ENCODE measurements at places on chromosomes 11 and 22.

- no peak for DNase-seq
Observed at GRCh38 chr11:85685125-85685819, 723 bp downstream of the CCDC89 start.

DNA sequence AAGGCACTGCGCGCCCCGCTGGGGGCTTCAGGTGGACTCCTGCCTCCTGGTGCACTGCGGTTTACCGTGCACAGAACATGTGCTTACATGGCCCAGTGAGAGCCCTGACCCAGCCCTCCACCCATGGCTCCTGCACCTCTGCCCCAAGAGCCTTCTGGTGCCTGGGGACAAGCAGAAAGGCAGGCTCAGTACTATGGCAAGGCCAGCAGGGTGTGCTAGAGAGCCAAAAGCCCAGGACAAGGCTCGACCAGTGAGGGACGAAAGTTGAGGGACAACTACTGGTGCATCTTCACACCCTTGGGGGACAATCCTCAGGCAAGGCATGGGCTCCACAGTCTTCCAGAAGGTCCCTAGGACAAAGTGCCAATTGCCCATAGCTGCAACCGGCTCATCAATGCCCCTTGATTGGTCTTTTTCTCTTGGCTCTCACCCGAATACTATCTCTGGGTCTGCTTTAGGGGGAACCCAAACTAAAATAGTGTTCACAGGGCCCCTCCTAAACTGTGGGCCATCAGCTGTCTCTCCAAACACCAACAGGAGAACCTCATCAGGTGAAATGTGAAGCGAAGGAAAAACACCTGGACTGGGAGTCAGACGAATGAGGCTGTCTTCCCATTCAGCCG, 13.5 kb downstream of the PGA5 start:
- peak; percentile 73 for DNase-seq

DNA sequence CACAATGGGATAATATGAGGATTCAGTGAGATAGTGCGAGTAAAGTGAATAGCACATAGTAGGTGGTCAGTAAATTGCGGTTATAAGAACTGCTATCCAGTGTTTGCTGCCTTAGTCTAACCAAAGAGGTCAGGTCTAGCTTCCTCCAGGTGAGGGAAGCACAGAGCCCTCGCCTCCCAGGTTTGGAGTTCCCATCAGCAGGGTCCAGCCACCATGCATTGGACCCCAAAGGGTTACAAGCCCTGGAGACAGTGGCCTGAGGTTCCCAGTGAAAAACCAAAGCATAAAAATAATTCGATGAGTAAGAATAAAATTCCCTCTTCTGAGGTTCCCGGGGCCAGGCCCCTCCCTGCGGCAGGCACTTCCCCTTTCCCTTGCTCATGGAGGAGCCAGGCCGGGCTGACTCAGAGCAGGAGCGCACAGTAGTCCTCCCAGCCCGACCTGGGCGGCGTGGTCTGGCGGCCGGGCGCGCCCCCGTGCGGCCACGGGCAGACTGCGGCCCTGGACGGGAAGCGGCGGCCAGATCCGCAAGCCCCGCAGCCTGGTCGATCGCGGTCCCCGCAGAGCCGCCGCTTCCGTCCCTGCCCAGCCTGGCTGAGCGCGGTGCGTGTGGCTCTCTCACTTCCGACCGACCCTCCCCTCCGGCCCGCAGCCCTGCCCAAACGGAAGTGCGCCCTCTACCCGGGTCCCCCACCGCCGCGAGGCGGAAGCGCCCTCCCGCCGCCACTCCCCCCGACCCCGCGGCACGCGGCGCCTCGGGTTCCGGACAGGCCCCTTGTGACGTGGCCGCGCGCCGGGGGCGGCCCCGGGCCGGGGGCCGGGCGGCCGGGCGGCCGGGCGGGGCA, at the start of gene SLC39A13:
Gene SLC39A13, plus strand, starts transcription at position 845 of the 845 bp plus-strand sequence. CDS start 1,505 bp downstream, outside the sequence.
- DNase-seq = peak; percentile 89

DNA sequence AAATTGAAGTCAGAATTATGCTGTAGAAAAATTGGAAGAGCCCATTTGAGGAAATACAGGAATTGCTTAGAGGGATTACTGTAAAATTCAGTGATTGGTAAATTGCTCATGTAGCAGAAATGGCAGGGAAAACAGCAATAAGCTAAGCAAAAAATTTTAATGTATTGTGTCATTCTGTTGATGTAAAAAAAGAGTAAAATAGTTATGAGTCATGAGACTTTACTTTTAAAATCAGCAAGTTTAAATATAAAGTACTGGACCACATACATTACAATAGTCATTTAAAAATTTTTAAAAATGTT, 10.4 kb downstream of the PDHX start:
- DNase-seq = no peak

DNA sequence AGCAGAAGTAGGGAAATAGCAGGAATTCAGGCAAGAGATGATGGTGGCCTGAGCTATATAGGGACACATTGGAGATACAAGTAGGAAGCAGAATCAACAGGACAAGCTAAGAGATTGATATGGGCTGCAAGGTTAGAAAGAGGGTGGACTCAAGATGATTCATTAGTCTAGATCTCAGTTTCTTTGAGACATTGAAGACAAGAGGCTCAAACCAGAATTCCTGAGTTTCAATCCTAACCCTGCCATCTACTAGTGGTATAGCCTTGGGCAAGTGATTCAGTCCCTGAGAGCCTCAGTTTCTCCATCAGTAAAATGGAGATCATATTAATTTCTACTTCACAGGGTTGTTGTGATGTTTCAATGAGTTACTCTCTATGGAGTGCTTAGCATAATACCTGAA, 53.1 kb upstream of the NAV2 start:
- DNase-seq = no peak

GRCh38 chr22:43167001-43167589, 15.7 kb downstream of the TSPO start:
- no peak for DNase-seq

DNA sequence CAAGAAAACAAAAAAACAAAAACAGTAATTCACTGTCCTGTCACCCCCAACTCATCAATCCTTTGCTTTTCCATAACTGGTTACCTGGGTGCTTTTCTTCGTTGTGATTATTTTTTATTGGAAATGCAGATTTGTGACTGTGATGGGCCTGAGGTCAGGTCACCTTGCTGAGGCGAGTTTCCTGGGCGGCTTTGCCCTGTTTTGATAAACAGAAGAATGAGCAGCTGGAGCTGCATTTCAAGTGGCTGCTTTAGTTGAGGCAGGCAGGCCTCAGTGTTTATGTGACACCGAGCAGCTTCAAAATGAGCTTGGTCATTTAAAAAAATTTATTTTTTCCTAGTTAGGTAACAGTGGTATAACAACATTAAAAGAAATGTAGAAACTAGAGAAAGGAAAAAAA, 22.2 kb downstream of the PTPRJ start:
- DNase-seq = no peak

DNA sequence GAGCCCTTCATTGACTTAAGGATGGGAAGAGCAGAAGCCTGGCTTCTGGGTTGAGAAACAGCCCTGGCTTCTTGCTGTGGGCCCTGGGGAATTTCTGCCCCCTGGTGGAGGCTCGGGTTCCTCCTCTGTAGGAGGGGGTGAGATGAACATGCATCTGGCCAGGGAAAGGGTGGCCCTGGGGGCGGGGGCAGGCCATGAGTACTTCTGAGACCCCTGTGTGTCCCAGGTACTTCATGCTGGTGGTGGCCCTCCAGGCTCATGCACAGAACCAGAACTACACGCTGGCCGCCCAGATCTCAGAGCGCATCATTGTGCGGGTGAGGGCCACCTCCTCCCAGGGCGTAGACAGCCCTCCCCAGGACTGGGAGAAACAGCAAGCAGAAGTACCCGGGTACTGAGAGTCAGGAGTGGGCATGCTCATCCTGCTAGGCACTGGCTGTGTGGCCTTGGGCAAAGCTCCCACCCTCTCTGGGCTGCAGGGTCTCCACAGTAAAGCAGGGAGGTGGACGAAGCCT, 15.8 kb downstream of the TMEM258 start:
- DNase-seq = peak; percentile 75

DNA sequence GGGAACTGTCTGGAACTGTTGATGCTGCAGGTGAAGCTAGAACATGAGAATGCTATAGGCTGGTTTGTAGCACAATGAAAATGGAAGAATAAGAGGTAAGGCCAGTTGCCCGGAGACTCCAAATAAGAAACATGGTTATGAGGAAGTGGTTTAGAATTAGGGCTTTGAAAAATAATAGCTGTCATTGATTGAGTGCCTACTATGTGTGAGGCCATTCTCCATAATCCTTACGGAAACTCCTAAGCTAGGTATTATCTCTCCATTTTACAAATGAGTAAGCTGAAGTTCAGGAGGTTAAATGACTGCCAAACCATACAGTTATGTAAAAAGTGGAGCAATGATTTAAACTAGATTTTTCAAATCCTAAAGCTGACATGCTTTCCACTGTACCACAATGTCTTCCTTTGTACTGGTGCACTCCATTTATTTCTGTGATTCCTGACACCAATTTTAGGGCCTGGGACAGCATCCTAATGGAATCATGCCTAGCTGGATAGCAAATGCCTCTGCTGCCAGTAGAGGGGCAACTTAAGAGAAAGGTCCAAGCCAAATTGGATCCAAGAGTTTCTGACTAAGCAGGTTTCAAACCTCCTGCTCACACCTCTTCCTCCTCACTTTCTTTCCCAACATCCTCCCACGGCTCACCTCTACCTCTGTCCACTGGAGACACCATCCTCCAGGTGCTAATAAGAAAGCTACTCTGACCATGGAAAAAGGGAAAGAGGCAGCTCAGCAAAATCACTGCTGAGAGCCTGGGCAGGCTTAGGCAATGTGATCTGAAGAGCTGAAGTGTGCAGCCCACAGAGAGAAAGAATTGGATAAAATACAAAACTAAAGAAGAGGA, 46.9 kb upstream of the PICALM start:
- DNase-seq = no peak

DNA sequence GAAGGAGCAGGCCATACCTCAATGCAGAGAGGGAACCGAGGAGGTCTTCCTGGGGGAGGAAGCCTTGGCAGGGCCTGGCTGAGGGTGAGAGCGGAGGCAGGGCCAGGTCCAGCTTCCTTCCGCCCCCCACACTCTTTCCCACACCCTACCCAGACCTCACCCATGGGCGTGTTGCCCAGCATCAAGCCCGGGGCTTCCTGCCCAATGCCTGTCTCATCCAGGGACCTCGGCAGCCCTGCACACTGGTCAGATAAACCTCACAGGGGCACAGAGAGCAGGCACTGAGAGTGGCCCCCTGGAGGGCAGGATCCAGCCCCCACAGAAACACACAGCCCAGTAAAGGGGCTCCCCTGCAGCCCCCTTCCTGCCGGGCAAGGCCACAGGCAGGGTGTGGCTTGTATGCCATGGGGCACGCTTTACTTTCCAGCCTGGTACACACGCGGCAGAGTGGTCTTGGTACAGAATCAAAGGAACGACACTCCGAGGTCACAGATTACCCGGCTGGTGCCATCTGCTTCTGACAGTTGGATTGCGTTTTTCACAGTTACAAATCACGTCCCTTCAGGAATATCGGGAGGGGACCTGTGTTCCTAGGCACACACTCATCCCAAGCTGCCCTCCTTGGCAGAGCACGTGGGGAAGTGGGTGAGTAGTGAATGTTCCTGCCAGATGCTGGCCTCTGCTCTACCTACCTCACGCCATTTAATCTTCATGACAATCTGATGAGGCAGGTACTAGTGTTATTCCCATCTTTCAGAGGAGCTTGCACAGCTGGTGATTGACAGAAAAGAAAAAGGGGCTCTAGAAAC, 20.0 kb upstream of the CD5 start:
- DNase-seq = no peak

GRCh38 chr22:48940266-48941032, 887.2 kb downstream of the BRD1 start:
- DNase-seq = no peak

DNA sequence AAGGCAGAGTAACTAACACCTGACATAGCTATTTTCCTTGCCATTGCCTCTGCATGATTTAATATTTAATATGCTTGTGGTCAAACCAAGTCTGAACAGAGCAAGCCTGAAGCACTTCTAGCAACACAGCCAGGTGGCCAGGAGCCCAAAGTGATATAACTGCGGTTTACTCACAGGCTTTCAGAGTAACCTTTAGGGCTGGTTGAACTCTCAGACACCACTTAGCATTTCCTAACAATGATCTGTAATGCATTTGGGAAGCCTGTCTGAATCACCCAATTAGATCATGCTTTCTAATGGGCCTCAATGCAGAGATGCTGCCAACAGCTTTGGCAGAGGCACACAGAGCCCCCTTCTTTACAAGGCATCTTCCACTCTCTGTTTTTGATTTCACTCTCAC, 96.1 kb downstream of the FDX1 start:
- no peak for DNase-seq

DNA sequence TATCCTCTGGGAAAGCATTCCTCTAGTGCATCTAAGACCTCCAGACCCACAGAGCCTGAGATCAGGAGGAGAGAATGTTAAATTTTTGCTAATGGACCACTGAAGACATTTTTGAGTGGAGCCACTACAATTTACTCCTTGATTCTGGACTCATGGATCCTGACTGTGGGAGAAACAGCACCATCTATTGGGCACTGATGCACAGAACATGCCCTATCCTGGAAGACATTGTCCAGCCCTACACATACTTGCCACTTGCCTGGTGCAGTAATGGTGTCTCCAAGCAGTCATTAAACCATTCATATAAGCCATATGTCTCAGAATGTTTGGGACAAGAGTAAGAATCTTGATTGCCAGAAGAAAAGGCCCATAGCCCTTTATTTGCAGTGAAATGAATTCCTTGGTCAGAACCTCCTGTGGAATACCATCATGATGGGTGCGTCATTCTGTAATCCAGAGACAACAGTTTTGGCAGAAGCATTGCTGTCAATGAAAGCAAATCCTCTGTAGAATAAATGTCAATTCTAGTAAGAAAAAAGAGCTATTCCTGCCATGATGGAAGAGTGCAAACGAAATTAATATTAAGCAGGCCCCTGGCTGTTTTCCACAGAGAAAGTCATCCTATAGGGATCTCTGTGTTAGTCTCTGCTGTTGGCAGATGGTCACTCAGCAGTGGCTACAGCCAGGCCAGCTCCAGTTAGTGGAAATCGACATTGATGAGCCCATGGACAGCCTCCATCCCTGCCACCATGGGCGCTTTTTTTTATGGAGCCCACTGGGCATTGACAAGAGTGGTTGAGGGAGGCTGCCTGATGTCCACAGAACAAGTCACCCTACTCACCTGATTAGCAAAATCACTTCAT, 43.5 kb downstream of the GGTLC2 start:
- peak; percentile 48 for DNase-seq

GRCh38 chr22:36343720-36344105, 44.1 kb downstream of the MYH9 start:
- DNase-seq = no peak

DNA sequence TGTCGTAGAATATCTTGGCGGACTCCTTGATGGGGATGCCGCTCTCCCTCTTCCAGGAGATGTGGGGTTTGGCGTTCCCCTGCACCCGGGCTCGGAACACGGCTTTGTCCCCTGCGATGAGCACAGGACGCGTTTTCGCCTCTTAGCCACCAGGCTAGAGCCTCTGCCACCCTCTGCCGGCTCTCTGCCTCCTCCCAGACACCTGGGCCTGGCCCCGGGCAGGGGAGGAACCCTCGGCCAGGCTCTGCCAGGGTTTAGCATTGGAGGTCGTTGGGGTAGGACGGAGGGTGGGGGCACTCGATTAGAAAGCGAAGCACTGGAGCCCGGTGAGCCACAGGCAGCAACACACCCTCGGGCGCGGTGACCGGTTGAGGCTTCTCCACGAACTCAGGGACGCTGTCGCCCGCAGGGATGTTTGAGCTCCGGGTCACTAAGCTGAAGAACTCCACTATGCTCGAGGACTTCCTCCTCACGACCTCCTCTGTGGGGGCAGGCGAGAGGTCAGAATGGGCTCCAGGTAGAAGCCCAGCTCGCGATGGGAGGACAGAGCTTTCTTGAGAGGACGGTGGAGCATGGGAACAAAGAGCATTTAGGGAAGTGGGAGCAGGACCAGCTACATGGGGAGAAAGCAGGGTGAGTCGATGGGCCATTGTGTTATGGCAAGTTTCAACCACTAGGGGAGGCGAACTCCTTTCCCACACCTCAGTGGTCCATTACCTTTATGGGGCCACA, 4.3 kb downstream of the IGSF22 start:
- peak; percentile 55 for DNase-seq

GRCh38 chr11:120964857-120965256, 59.0 kb upstream of the TBCEL start:
- DNase-seq = no peak
